ENCODE measurements at places on chromosomes 5 and 9. TPM values are rescaled to one million over a fixed set of nuclear protein-coding genes. Genes with fewer than 3 reads are reported as not detected.
A peak's percentile ranks its signal among the peaks of the same experiment; 100 is the strongest.

Gene NPR3
- total RNA-seq: 1.2 TPM

Gene PTTG1
- 5.9 TPM for total RNA-seq

Gene VCAN
- 13.8 TPM for total RNA-seq

Gene SLC6A19
- 0.44 TPM for total RNA-seq

GRCh38 chr5:3531320-3531986 is 64.2 kb upstream of the IRX1 start:
- no peak for DNase-seq

DNA sequence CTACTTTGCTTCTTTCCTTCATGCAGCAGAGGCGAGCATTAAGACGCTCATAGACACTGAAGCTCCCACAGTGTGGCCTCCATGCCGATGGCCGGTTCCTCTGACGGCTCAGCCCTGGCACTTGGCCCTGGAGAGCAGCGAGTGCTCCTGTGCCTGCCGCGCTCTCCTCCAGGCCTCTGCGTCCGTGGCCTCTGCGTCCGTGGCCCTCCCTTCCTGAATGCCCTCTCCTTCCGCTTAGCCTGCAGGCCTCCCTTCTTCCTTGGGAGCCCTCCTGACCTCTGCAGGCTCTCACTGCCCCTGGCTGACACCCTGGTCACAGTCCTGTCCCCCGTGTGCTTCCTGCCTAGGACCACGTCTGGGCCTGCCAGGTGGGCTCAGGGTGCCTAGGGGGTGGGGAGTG is 92.8 kb downstream of the ZNF354C start:
- no peak for DNase-seq

- no peak for DNase-seq
Observed at GRCh38 chr9:115462623-115463022, 344.7 kb upstream of the TNC start.

DNA sequence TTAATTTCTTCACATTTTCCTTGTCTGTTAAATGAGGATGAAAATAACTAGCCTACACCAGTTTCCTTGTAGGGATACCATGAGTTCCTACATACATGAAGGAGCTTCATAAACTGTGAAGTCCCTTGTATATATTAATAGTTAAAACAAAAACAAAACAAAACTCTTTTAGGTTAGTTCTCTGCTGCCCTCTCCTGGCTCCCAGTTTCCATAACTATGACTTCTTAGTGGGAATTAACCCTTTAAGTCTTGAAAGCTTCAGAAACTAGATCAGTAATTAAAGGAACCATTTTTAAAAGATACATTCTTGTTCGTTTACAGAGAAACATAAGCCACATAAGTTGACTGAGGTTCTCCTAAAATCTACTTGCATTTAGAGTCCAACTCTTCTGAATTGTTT is 500.0 kb upstream of the C9orf72 start:
- DNase-seq: no peak

- DNase-seq: no peak
Observed at GRCh38 chr5:60541980-60542379, 158.0 kb downstream of the DEPDC1B start.

DNA sequence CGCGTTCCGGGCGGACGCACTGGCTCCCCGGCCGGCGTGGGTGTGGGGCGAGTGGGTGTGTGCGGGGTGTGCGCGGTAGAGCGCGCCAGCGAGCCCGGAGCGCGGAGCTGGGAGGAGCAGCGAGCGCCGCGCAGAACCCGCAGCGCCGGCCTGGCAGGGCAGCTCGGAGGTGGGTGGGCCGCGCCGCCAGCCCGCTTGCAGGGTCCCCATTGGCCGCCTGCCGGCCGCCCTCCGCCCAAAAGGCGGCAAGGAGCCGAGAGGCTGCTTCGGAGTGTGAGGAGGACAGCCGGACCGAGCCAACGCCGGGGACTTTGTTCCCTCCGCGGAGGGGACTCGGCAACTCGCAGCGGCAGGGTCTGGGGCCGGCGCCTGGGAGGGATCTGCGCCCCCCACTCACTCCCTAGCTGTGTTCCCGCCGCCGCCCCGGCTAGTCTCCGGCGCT is at the start of gene DAPK1:
DAPK1 (plus strand) TSS at position 264 of the 442 bp plus-strand sequence. CDS start 1,211 bp downstream, outside the sequence.
- DNase-seq: peak; percentile 89

DNA sequence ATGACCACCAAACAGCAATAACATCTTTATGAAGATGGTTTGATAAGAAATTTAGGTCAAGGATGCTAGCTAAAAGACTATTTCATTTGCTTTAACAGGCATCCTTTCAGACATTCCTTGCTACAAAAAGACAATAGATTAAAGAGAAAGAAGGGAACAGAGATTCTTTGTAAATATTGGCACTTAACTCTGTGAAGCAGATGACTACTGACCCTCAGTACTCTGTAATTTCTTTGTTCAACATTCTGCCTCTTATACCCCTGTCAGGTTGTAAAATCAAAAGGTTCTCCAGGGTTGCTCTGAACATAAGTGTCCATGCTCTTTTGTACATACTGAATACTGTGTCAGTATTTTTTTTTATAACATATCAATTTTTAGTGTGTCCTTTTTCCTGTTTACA is 610.6 kb upstream of the GRAMD2B start:
- no peak for DNase-seq

- DNase-seq: no peak
Observed at GRCh38 chr5:171226864-171227263, 82.2 kb upstream of the TLX3 start.

DNA sequence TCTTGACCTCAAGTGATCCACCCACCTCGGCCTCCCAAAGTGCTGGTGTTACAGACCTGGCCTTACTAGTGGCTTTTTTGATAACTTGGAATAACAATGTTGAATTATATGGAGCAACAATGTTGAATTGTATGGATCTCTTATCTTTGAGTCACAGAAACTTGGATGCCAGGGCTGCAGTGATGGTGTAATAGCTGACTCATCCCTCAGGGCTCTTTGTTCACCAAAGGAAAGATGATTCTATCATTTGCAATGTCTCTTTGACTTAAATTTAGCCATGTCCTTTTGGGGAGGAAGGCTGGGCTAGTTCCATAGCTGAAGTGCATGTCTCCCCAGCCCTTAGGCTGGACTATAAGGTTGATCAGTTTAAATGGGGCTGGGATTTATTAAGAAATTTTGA is 172.3 kb downstream of the PDZD2 start:
- no peak for DNase-seq

GRCh38 chr5:137730336-137730735 is 5.6 kb downstream of the KLHL3 start:
- DNase-seq: no peak

DNA sequence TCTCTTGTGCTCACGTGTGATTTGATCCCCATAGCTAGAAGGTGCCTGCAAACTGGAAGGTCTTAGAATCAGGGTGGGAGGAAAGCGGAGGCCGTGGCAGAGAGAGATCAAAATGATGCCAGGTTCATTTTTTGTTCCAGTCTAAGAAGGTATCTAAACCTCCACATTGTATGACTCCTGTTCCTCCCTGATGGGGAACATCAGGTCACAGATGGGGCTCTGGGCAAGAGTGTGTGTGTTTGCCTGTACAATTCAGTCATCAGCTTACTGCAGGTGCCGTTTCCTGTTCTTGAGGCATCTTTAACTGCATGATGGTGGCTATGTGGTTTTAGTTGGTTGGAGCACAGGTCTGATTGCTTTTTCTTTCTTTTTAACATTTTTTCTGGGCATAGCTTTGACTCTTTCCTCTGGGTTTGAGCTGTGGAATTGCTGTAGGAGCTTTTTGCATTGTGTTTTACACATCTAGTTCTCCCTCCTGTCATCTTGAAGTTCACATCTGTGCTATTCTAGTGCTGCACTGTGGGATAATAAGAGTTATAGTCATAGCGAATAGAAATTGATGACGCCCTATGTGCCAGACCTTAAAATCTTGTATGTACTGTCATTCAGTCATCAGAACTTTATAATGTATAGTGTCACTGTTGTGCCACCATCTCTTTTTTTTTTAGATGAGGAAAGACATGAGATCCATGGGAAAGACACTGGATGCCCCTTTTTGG is 30.8 kb downstream of the ARHGAP26 start:
- no peak for DNase-seq

DNA sequence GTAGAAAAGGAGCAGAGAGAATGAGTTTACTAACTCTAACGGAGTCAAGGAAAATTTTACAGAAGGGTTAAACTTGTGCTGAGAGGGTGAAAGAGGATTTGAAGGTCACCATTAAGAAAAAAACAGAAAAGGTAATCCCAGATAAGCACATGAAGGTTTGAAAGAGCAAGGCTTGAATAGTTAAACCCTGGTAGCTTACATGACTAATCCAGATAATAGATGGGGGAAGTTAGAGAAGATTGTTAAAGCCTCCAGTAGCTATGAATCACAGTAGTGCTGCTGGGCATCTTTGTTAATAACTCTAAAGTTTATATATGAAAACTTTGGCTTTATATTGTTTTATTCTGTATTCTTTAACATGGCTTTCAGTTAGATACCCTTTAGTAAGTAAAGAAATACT is 354.5 kb upstream of the FTMT start:
- DNase-seq: no peak

- no peak for DNase-seq
Observed at GRCh38 chr5:126449751-126450271, 26.6 kb downstream of the GRAMD2B start.

- no peak for DNase-seq
Observed at GRCh38 chr9:82513242-82513751, 524.7 kb downstream of the SPATA31D1 start.

DNA sequence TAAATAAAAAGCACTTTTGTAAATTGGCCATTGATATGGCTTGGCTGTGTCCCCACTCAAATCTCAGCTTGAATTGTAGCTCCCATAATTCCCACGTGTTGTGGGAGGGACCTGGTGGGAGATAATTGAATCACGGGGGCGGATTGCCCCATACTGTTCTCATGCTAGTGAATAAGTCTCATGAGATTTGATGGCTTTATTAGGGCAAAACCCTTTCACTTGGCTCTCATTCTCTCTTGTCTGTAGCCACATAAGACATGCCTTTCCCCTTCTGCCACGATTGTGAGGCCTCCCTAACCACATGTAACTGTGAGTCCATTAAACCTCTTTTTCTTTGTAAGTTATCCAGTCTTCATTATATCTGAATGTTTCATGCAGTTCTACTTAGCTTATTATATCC is 153.2 kb downstream of the TARS1 start:
- DNase-seq: no peak

GRCh38 chr9:23290973-23291372 is 535.1 kb downstream of the ELAVL2 start:
- DNase-seq: no peak

DNA sequence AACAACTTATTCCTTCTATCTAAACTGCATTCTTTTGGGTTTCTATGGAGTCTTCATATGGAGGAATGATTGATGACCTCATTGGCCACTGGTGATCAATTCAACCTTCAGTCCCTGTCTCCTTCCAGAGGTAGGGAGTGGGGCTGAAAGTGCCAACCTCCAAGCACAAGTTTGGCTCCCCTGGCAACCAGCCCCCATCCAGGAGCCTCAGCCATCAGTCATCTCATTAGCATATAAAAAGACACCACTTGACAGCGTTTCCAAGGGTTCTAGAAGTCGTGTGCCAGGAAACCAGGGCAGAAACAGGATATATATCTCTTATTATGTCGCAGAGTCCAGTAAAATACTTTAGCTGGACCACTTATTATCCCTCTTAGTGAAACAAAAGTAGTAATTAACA is 9.8 kb downstream of the SLC31A2 start:
- DNase-seq: no peak

- DNase-seq: no peak
Observed at GRCh38 chr5:34616651-34617050, 39.5 kb upstream of the RAI14 start.

DNA sequence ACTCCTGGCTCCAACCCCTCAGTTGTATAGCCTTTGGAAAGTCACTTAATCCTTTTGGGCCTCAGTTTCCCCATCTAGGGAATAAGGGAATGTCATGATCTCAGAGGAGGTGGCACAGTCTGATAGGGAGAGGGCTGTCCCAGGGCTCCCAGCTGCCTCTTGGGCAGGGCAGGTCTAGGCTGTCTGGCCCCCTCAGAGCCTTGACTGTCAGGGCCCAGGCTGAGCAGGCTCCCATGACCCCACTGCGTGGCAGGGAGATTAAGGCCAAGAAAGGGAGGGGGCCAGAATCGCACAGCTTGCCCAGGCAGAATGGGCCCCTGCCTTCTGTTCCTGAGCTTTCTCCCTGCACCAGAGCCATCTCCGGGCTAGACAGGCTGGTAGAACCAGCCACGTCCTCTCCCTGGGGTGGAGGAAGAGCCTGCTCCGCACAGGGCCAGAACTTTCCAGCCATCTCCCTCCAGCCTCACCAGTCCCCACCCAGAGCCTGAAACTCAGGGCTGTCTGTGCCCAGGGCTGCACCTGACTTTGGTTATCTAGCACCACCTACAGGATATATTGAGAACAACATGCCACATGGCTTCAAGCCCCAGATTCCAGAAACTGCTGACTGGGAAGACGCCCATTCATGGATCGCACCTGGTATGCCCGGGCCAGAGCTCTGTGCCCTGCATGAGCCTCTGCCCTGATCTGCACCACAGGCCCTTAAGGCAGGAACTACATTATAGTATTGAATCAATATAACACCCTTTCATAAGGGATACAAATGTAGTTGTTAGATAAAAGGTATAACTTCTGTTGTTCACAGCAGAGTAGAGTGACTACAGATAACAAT is 32.1 kb downstream of the NAIF1 start:
- DNase-seq: peak; percentile 86

DNA sequence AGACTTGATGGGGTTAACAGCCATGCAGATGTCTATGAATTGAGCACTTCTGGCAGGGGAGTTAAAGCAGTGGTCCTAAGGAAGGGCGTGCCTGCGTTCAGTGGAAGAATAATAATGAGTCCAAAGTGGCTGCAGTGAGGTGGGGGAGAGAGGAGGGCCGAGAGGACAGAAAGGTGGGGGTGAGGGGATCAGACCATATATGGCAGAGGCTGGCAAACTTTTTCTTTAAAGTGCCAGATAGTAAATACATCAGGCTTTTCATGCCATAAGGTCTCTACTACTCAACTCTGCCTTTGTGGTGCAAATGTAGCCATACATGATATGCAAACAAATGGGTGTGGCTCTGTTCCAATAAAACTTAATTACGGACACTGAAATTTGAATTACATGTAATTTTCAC is 77.1 kb downstream of the STRBP start:
- no peak for DNase-seq

DNA sequence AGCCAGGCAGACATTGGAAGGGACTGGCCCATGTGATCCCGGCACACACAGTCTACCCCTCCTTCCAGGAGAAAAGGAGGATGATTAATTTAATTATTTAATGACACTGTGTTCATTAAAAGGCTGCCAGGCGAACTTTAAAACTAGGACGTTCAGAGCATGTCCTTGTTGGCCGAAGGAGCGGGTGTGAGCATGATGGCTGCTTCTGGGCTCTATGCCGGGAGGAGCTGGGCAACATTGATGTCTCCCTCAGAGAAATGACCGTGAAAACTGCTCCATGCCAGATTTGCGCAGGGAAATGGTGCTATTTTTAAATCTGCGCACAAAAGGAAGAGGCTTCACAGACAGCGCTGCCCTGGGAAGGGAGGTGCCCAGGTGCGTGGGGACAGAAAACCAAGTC is 284.9 kb upstream of the IRX4 start:
- no peak for DNase-seq

GRCh38 chr5:932151-932627 is 39.5 kb downstream of the TRIP13 start:
- no peak for DNase-seq
